ENCODE measurements at places on chromosomes 13 and 19.

- no peak for DNase-seq
These were observed at the start of gene CFAP97D2 for GRCh38 chr13:114179087-114179658. CFAP97D2 (plus strand) TSS chr13:114179257; CDS start chr13:114179331, 74 bp downstream.

GRCh38 chr13:110914081-110914330 is 863 bp downstream of the ANKRD10 start:
- no peak for DNase-seq

DNA sequence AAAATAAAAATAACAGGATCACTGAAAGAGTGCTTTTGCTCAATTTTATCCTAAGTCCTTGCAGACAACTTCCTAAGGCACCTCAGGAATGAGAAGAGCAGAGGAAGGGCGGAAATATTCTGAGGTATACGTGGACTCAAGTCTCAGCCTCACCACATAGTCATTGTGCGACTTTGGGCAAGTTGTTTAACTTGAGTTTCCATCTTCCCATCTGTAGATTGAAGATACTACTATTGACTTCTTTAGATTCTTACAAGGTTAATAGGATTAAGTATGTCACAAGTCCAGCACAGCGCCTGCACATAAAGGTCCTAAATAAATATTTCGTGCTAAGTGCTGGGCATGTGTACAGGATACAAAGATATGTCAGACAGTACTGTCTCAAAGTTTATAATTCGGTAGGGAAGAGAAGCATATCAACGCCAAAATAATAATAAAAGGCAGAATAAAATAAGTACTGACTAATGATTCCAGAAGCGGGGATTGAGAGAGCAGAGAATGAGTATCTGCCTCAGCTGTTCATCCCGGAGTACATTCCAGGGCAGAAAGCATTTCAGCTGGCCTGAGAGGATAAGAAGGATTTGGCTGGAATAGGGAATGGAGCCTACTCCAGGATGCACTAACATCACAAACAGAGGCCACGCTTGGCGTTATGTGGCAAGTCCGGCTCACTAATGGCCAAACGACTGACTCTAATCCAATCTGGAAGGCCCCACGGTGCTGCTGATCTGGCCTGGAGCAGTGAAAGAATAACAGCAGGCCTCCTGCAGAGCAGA is 139.7 kb downstream of the FLT1 start:
- DNase-seq = no peak

GRCh38 chr19:32396046-32396652 is 9.4 kb upstream of the DPY19L3 start:
- no peak for DNase-seq

- DNase-seq = no peak
These were observed 65.6 kb downstream of the WASF3 start for GRCh38 chr13:26623125-26623524.

DNA sequence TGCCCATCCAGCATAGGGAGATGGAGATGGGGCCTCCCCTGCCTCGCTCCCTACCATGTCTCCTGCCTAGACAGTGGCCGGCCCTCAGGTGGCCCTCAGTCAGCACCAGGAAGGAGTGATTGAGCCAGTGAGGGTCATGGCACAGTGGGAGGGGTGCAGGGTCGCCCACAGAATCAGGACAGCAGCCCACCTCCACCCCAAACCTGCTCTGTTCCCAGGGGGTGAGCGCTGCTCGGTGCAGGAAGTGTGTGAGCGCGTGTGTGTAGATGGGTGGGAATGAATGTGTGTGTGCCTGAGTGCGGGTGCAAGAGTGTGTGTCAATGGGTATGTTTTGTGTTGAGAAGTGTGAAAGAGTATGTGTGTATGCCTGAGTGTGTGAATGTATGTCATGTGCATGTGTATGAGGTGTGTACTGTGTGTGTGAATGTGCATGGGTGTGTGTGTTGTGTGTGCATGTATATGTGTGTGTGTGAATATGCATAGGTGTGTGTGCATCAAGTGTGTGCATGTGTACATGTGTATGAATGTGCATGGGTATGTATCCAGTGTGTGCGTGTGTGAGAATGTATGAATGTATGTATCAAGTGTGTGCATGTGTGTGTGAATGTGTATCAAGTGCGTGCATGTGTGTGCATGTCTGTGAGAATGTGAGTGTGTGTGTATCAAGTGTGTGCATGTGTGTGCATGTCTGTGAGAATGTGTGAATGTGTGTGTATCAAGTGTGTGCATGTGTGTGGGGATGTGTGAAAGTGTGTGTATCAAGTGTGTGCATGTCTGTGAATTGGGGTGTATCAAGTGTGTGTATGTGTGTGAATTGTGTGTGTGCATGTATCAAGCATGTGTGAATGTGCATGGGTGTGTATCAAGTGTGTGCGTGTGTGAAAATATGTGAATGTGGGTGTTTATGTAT is 12.0 kb downstream of the EVI5L start:
- DNase-seq = no peak

DNA sequence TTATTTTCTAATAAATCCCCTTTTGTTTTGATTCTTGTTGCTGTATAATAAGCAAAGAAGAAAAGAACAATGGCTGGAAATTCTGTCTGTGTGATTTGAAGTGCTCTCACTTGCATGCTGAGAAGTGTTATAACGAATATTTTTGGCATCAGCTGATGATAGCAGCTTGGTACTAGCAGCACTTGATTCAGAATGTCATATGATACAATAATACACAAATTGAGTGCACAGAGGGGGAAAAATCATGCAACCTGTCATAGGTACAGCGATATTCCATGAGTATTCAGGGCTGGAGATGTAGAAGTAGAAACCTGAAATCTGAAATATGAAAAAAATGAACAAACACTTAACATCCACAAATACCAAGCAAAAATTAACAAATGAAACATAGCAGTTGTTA is 108.1 kb downstream of the FGF14 start:
- DNase-seq = no peak

- no peak for DNase-seq
These were observed 211.9 kb downstream of the FGF9 start for GRCh38 chr13:21882766-21883165.

DNA sequence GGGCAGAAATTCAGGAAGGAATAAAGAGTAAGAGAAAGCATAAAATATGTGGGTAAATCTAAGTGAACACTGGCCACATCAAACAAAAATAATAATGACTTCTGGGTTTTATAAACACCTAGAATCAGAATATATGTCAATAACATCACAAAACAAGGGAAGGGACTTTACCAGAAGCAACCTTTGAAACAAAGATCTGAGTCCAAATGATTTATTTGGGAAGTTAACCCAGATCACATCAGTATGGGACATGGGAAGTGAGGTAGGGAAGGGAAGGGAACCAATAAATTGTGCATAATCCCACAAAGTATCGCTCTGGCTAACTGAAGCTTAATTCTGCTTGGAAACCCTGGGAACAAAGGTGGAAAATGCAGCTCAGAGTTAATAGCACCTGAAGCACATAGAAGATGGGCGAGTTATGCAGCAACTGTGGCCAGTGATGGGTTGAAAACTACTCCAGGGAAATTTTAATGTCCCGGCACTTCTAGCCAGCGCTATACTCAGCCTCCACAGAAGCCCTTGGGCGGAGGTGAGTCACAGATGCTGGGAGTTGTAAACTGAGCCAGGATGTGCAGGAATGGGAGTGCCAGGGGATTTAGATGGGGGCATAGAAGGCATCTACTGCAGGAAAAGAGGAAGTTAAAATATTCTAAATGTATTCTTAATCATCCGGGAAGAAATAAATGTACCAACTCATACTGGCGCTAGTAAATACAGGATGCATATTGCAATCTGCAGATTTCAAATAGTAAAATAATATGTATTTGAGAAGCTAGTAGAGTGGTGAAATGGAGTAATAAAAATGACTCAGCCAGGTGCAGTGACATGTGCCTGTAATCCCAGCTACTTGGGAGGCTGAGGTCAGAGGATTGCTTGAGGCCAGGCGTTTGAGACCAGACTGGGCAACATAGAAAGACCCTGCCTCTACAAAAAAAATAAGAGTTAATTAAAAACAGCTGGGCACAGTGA is 34.2 kb upstream of the CEBPG start:
- DNase-seq = no peak

- DNase-seq = no peak
These were observed 435.0 kb upstream of the KLF12 start for GRCh38 chr13:74569251-74569650.

DNA sequence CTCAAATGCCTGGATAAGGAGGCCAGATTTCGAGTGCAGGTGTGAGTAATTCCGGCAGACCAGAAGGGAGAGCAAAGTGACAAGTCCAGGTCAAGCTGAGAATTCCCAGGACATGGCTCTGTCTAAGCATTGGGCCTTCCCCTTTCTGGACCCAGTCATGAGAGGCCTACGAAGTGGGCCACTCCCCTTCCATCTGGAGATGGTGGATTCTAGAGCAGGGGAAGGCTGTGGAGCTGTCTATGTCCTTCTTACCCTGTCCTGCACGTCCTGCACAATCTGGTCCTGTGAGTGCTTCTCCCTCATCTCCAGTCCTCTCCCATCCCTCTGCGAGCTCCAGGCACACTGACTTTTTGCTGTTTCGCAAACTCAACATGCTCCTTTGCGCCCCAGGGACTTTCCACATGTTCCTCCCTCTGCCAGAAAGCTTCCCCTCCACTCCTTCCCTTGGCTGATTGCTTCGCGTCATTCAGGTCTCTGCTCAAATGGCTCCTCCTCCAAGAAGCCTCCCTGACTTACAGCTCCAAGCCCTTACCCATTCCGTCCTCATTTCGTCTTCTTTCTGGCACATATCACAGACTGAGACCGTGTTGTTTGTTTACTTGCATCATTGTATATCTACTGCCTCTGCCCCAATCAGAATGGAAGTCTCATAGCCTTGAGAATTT is 193.2 kb downstream of the URI1 start:
- no peak for DNase-seq

- no peak for DNase-seq
These were observed 367.4 kb downstream of the MTUS2 start for GRCh38 chr13:29187584-29187983.

DNA sequence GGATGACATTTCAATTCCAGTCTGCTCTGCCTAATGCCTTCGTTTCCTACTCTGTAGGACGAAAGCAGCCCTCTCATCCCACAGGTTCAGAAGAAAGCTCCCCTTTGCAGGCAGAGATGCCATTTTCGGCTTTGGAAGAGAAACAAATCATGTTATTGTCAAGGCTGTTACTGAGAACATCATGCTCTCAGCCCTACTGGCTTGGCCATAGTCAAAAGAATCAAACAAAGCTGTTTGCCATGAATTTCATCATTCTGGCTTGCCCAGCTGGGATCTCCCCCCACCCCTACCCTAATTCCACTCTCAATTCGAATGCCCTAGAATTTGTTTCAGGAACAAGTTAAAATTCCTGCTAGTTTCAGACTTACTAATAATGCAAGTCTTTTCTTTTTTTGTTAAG is 162.3 kb upstream of the SERP2 start:
- no peak for DNase-seq

GRCh38 chr13:80437231-80437630 is 96.3 kb upstream of the SPRY2 start:
- no peak for DNase-seq

DNA sequence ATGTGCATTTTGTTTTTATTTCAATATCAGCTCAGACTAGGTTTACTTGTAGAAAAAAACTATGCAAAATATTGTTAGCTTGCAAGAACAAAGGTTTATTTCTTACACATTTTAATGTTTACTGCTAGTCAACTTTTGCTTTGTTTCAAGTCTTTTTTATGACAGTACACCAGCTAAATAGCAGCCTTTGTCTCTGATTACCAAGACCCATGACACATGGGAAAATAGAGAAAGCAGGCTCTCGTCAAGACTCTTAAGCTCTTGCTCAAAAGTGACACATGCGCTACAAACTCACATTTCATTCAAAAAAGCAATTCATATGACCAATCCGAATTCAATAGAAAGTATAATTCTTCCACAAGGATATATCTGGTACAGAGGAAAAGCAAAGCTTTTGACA is 642.3 kb upstream of the SLITRK1 start:
- DNase-seq = no peak

DNA sequence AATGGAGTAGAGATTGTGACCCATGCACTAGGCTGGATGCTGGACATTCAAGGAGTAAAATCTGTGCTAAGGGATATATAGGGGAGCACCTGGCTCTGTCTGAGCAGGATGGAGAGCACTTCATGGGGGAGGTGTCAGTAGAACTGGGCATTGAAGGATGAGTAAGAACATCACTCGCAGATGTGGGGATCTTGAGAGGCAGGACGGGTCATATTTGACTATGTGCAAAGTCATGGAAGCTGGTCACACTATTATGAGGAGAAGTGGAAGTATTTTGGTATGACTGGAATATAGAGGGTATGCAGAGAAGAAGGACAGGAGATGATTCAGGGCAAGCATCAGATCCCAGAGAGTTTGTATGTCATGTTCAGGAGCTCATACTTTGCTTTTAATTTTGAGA is 62.9 kb upstream of the PCDH8 start:
- DNase-seq = no peak

GRCh38 chr13:49853535-49853934 is 61.1 kb upstream of the KPNA3 start:
- no peak for DNase-seq

DNA sequence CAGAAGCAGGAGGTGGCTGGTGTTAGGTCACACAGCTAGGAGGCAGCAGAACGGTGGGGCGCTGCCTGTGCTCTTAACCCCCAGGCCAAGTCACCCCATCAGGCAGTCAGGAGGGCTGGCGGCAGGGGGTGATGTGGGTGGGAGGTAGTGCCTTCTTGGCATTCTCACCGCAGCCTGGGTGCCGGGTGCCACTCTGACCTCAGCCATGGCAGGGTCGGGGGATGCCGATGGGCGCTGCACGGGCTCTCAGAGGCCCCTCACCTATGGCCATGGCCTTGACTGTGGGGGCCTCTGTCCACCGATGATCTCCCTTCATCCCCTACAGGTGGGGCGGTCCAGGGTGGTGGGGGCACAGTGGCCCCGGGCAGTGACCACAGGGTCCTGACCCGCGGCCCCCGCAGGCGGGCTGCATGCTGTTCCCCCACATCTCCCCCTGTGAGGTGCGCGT is 5.6 kb downstream of the PTOV1 start:
- no peak for DNase-seq

- no peak for DNase-seq
These were observed 368.8 kb downstream of the SUCLA2 start for GRCh38 chr13:47632311-47632710.

- no peak for DNase-seq
These were observed 2.5 kb downstream of the SHISA7 start for GRCh38 chr19:55440411-55441105.

- DNase-seq = no peak
These were observed 17.0 kb upstream of the PRR20A start for GRCh38 chr13:57123681-57124080.

GRCh38 chr13:79155883-79156282 is 250.2 kb downstream of the RBM26 start:
- no peak for DNase-seq

GRCh38 chr19:3133793-3134116 is 2.1 kb upstream of the GNA15 start:
- DNase-seq = no peak

DNA sequence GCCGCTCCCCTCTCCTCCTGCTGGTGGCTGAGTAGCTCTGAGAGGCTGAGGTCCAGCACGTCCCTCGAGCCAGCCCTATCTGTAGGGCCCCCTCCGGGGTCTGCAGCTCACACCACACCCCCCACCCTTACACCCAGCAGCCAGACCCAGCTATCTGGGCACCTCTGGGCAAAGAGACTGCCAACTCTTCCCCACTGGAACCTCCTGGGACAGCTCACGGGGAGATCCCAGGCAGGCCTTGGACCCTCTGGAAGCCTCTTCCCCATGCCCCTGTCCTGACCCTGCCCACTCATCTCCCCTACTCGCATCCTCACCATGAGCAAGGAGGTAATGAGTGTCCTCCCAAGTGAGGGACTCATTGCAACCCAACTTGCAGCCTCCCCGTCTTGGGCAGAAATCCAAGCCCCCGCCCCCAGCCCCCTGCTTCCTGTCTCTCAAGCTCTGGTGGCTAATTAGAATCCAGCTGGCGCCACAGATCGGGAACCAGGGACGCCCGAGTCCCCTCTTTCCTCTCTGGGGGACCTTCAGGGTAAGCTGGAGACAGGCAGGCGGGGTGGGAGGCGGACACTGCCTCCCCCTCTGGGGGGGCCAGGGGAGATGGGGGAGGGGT is 22.1 kb downstream of the ADGRL1 start:
- no peak for DNase-seq
